SK-N-DZ (cell line): ENCODE measurements at places on chromosomes 6 and 20.

DNA sequence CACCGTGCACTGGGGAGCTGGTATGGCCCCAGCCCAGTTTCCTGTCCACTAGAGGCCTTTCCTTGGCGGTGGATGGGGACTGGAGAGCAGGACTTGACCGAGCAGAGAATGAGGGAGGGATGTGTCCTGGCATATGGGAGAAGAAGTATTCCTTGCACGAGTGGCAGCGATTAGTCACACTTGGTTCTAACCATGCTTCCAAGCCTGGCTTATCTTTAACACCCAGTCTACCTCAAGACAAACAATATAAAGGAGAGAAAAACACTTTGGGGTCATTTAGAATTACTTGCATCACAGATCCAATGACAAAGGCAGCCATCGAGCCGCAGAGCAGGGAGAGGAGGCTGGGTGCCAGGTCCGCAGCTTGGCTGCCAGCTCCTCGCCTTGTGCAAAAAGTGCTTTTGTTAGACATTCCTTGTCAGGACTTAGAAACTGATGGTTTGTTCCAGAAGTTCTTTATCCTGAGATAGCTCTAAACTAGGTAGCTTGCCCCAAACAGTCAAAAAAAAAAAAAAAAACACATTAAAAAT lies 214.9 kb upstream of the GMDS start:
- no peak for DNase-seq

DNA sequence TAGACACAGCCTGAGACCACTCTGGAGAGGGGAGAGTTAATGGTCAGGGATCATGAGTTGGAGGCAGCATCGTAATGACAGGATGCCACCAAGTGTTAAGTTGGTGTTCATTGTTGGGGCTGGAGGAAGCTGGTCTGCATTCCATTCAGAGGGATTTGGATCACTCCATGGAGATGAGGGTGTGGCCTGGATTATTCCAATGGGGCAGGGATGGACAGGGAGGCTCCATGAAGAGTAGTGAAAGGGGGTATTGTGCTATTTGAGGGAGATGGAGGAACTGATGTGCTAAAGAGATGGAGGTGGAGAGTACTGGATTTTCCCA lies 1.1 kb downstream of the SAPCD1 start:
- DNase-seq = no peak

DNA sequence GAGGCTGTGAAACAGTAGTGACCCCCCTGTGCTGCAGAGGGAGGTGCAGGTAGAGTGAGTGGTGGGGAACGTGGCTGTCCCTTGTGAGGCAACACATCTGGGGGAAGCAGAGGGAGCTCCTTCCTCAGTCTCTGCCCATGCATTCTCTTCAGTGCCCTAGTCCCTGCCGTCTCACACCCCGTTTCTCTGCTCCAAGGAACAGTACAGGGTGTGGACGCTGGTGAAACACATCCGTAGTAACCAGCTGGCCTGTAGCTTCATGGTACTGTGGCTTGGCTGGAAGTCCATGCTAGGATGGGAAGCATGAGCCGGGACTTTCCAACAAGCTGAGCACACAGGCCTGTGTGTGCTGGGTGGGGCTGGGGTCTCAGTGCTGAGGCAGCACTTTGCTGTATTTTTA lies 25.4 kb upstream of the CST3 start:
- no peak for DNase-seq

GRCh38 chr6:128370072-128370471 lies 150.3 kb downstream of the PTPRK start:
- no peak for DNase-seq

- DNase-seq = no peak
Observed at GRCh38 chr20:9454791-9455190, 59.6 kb upstream of the LAMP5 start.

DNA sequence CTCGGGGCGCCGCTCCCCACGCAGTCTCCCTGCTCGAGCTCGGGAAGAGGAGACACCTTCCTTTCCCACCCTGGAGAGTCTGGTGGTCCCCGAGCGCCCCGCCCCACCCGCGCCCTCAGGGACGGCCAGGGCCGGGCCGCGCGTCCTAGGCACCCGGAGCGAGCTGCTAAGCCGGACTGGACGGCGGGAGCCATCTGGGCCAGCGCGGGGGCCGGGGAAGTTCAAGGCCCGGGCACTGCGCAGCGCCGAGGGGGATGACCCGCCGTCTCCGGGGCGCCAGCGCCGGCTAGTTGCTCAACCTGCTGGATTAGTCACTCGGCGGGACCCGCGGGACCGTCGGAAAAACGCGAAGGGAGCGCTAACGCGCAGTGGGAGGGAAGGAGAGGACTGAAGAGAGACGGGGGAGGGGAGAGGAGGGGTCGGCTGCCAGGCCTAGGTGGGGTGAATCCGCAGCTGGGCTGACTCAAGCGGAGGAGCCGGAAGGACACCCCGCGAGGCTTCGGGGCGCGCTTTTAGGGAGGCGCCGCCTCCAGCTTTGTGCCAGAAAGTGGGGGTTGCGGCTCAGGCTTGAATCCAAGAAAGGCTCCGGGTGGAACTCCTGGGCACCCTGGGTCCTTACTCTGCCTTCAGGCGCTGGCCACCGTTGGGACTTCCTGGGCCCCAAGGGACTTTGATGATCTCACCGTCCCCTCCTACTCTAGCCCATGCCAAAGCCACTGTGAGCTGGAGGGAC lies 75.7 kb upstream of the FOXP4 start:
- no peak for DNase-seq

GRCh38 chr6:42929821-42930360 lies 611 bp downstream of the CNPY3 start:
- DNase-seq = no peak
